ENCODE measurements at places on chromosomes 16 and 17. TPM values are rescaled to one million over a fixed set of nuclear protein-coding genes. Genes with fewer than 3 reads are reported as not detected.

- no peak for DNase-seq
Measured at GRCh38 chr17:68441070-68441770, 16.1 kb downstream of the WIPI1 start.

DNA sequence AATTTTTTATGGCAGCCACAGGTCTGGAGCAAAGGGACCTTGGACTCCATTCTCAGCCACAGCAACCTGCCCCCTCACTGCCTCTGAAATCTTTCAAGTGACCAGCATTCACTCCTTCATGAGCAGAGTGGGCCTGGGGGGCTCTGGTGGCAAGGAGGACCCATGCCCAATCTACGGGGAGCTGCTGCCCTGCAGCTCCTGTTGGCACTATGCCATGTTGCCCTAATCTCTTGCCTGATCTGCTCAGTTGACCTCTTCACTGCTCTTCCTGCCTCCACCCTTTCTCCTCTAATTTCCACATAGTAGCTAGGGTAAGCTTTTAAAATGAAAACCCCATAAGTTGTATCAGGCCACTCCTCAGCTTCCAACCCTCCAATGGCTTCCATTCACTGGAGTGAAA, 2.9 kb upstream of the PRKCB start:
- no peak for DNase-seq

OR1E1 gene
- not detected for total RNA-seq

WSCD1 gene
- total RNA-seq: not detected

DNA sequence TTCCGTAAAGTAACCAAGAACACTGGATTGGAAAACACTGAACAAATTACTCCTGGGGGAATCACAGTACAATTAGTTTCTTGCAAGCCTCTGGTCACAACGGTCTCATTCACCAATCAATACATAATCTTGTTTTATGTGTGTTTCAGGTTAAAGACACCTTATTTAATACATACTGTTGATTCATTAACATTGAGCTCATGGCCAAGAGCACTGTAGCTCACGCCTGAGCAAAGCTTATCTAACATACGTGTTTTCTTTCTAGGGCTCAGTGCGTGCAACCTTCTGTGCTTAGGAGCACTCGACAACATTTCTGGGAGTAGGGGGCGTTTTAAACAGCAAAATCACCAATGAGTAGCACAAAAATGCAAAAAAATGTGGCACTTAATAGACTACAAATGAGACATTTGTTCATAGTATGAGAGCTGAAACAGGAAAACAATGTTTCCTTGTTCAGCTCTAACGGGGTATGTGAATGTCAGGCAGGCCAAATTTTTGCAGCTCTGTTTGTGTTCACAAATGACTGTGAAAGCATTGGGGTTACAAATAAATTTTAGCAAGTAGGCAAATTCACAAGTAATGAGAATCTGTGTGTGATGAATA, 206.2 kb downstream of the CNTNAP4 start:
- DNase-seq: no peak

DNA sequence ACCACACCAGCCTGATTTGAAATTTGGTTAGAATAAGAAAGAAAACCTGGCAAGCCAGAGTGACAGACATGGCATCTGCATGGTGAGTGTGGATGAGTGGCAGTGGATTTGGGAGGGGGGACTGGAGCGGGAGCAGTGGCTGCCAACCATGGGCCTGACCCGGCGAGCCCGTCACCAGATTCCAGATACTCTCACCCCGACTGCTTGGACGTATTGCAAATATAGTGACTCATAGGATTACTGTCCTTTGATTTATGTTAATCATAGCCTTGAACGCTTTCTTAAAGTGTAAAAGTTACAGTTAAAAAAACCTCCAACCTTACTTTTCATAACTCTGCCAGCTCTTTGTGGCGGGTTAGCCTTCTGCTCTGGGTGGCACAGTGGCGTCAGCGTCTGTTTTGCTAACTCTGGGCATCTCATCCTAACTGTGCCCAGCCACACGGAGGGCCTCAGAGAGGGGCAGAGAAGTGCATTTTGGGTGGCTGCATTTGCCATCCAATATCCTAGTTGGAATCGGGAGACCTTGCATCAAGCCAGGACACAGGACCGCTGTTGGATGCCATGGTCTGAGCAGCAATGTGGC, 26.8 kb upstream of the FOXK2 start:
- peak; percentile 86 for DNase-seq

DNA sequence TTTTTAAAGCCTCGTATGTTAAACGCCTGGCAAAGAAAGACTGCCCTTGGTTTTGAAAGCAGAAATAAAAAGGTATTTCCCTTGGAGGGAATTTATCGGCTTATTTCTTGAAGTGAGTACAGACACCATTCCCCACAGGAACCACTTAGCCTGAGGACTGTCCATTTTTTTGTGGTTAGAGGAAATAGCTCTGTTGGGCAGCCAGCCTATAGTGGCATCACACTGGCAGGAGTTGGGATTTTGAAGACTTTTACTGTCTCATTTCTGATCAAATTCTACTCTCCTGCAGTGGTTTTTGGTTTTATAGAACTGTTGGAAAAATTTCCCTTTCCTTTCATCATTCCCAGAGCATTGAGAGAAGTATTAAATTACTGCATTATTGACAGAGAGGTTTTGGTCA, 34.1 kb upstream of the CDC6 start:
- peak; percentile 77 for DNase-seq

DNA sequence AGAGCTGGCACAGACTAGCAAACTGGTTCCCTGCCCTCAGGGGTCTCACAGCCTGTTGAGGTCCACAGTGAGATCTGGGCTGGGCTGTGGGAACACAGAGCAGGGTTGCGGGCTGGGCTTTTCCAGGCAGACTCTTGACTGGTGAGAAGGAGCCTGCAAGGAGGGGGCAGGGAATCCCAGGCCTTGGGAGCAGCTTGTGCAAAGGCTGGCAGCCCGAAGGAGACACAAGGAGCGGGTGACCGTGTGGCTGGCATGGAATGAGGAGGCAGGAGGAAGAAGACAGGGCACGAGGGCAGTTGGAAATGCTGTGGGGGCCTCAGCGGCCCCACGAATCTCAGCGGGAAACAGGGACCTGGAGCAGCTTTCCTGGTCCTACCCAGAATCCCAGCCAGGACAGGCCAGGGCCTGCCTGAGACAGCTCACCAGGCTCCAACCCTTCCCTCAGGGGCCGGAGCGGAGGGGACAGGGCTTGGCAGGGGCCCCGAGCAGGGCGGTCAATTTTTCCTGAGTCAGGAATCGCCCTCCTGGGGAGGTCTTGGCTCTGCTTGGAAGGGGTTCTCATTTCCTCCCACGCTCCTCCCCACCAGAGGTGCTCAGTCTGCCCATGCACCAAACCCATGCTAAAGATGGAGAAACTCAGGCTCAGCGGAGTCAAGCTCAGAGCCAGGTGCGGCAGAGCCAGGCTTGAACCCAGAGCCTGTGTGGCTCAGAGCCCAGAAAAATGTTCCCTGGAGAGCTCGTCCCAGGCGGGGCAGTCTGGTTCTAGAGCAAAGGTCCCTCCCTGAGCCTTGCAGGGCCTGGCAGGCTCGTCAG, 9.2 kb upstream of the SNN start:
- DNase-seq: no peak

- DNase-seq: no peak
Measured at GRCh38 chr17:79746889-79747507, 16.3 kb downstream of the ENPP7 start.

- peak; percentile 86 for DNase-seq
Measured at GRCh38 chr16:11135464-11135973, 120.5 kb downstream of the SOCS1 start.

GRCh38 chr16:88519938-88520653, 50.1 kb upstream of the ZC3H18 start:
- DNase-seq: no peak

DNA sequence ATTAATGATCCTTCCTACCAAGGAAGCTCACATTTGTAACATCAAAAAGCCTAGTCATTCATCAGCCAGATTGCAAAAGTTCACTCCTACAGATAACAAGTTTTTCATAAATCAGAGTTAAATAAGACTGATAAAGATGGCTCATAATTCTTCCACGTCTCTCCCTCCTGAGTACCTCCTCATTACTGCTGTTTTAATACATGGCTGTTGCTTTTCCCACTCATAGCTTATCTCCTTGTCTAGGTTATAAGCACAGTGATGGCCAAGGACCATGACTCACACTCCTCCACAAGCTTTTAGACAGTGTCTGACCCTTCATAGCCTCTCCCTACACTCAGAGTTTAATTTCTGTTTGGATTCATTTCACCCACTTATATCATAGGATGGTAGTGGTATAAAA, 100.9 kb upstream of the MON1B start:
- no peak for DNase-seq

DNA sequence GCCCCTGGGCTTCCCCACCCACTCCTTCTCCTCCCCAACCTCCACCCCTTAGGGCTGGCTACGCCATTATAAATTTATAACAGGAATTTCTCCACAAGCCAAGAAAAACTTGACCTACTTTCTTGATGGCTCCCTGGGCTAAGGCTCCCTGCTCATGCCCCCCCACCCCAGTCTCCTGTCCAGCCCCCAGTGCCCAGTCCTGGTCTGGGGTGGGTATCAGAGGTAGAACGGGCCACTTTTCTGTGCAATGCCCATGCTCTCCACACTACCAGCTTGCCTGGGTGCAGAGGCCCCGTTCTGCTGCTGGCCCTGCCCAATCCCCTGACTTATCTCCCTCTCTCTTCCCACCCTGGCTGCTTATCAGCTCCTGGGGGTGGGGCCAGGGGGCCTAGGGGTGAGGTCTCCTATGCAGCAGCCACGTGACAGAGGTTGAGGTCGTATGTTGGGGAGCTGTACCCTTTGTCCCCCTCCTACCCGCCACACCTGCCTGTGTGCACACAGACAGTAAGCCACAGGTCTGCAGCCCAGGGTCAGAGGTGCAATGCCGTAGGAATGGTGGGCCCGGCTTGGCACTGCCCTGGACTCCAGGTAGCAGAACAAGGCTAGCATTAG, 10.1 kb downstream of the THRA start:
- DNase-seq: no peak

- no peak for DNase-seq
Measured at GRCh38 chr17:34236281-34236892, 18.7 kb upstream of the CCL2 start.

RNF222 gene
- not detected for total RNA-seq

DNA sequence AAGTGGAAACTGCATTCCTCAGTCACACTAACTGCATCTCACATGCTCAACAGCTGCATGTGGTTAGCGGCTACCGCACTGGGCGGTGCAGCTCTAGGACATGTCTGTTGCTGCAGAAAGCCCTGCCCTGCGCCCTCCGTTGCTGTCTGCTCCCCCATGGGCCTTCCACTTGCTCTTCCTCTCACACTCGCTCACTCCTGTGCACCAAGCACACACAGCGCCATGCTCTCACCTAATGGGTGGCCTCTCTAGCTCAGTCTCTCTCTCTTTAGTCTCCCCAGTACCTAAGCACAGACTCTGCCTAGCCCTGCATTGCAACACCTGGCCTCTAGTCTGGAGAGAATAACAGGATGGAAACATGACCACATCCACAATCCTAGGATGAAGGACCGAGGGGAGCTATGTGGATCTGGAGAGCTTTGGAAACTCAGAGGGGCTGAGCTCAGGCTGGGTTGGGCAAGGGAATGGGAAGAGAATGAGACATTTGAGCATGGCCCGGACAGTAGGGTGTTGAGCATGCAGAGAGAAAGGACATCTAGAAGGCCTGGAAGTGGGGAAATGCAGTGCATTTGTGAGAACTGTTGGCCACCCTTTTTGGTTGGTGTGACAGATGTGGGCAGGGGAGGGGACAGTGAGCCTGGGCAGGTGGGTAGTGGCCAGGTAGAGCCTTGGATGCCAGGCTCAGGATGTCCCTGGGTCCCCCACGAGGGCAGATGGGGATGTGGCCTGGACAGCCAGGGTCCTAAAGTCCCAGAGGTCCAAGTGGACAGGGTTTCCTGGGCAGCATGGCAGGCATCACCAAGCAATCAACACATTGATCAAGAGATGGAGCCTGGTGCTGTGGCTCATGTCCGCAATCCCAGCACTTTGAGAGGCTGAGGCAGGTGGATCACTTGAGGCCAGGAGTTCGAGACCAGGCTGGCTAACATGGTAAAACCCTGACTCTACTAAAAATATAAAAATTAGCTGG, 16.1 kb downstream of the SGCA start:
- no peak for DNase-seq

Data from M059J (cell line).